ENCODE measurements at places on chromosomes 3 and 15.
A peak's percentile ranks its signal among the peaks of the same experiment; 100 is the strongest.

DNA sequence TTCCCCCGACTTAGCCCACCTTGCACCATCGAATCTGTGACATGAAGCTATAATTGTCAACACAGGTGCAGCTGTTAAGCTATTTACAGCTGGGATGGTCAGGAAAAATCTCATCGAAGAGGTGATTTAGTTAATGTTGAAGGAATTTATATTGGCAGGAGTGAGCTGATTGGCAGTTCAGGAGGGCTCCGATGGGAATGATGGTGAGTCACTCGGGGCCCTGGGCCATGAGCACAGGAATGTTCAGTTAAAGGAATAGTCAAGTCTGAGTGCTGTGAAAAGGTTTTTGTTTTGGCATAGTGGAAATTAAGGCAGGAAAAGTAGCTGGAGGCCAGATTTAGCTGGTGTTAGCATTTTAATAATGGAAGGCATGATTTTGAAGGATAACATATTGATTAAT, 95.7 kb downstream of the OXSM start:
- DNase-seq = no peak

- DNase-seq = no peak
Measured at GRCh38 chr3:54262541-54262940, 140.2 kb downstream of the CACNA2D3 start.

DNA sequence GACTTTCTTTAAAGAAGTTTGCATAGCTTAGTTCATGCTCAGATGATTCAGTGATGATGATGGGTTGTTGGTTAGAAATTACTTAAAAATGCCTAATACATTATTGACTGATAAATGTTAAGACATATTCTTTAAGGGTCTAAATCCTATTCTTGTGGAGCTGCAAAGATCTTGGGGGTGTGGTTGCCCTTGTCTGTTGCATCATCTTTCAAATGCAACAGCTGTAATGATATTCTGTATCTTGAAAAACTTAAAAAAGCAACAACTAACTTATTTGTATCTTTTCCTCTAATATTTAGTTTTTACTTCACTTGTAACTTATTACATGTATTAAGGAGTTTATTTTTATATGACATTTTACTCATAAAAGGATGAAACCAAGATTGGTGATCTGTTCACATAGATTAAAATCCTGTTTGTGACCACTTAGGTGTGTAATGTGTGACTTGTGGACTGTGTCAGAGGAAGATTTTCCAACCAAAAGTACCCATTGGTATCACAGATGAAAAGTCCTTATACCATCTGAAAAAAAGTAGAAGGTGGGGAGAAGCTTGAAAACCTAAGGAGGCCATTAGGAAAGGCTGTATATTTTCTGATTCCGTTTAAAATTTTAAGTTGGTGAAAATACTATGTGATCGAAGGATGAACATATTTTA, 142.8 kb downstream of the IGF1R start:
- DNase-seq = peak; percentile 28

DNA sequence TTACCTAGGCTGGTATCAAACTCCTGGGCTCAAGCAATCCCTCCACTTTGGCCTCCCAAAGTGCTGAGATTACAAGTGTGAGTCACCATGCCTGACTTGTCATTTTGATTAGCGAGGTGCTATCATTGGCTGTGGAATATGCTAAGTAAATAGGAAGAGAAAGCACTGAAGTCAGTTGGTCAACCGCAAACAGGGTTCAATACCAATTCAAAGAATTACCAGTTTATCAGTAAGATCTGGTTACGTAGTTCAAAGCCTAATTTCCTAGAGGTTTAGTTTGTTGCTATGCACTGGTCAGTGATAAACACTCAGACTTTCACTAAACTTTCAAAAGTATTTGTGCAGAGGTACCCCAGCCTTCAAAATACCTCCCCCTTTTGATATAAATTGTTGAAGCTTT, 29.5 kb downstream of the GLB1 start:
- DNase-seq = peak; percentile 33

- no peak for DNase-seq
Measured at GRCh38 chr3:138135146-138135832, 3.1 kb upstream of the A4GNT start.

All from fibroblast of villous mesenchyme (primary cell).